MM.1S (cell line): ENCODE measurements at places on chromosomes 2 and 18.
A peak's percentile ranks its signal among the peaks of the same experiment; 100 is the strongest.

DNA sequence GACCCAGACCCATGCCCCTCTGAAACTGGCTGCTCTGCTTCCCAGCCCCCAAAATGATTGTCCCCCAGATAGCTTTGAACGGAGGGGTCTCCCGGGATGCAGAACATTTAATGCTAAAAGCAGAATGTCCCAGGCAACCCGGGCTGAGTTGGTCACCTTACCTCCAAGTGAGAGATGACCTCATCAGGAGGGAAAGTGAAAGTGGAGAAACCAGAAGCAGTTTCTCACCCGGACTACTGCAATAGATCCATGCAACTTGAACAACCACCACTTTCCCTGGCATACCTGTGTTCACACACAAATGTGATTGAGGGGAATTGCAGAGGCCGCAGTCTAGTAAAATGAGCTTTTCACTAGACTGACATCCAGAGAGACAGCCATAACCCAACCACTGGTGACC is 75.3 kb upstream of the NPAS2 start:
- no peak overlapping the region for H3K4me3 ChIP-seq
- no peak for DNase-seq
- no peak overlapping the region for H3K27ac ChIP-seq

GRCh38 chr18:55124078-55124763 is 165.0 kb upstream of the CCDC68 start:
- no peak for DNase-seq
- no peaks in the 10 kb centered on the region for H3K27me3 ChIP-seq
- no peak overlapping the region for H3K27ac ChIP-seq
- H3K36me3 ChIP-seq = no peaks in the 10 kb centered on the region
- no peak overlapping the region for H3K4me3 ChIP-seq

DNA sequence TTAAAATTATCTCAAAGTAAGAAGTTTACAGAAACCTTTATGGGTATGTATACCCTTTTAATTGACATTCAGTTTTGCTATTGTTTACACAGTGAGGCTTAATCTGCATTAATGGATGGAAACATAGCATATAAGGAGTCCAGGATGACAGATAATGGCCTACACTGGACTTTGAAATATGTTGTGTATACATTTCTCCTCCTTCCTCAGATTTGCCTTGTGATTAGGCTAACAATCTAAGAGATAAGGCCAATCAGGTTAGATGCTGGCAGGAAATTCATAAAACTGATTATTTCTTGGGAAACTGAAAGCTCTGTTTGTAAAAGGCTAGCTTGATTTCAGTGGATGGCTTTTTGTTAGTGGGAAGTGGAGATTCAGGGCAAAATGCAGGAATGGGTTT is 191.9 kb downstream of the LDLRAD4 start:
- H3K27ac ChIP-seq = no peak overlapping the region
- no peaks in the 10 kb centered on the region for H3K4me1 ChIP-seq
- no peaks in the 10 kb centered on the region for H3K27me3 ChIP-seq

DNA sequence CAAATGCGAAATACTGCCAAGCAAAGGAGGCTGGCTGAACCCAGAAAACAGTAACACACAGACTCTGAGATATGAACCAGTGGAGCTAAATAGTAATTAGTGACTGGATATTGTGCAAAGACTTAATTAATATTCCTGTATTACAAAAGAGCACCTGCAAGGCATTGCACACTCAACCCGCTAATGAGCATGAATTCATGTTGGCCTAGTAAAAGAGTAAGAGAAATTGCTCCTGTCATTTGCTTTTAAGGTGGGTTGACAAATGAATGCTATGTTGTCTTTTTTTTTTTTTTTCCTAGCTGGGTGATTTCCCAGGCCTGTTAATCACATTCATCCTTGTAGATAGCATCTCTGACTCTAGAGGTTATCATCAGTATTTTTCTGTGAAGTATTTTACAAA is 87.0 kb upstream of the CERS6 start:
- no peak overlapping the region for H3K4me3 ChIP-seq
- DNase-seq = no peak
- H3K27ac ChIP-seq = no peak overlapping the region
- H3K4me1 ChIP-seq = peaks cover 19% of the 10 kb centered on the region

GRCh38 chr2:237310515-237311114 is 103.3 kb downstream of the COL6A3 start:
- H3K27me3 ChIP-seq = no peaks in the 10 kb centered on the region
- H3K4me3 ChIP-seq = no peak overlapping the region
- H3K36me3 ChIP-seq = no peaks in the 10 kb centered on the region
- DNase-seq = no peak
- H3K4me1 ChIP-seq = no peaks in the 10 kb centered on the region
- no peak overlapping the region for H3K27ac ChIP-seq

DNA sequence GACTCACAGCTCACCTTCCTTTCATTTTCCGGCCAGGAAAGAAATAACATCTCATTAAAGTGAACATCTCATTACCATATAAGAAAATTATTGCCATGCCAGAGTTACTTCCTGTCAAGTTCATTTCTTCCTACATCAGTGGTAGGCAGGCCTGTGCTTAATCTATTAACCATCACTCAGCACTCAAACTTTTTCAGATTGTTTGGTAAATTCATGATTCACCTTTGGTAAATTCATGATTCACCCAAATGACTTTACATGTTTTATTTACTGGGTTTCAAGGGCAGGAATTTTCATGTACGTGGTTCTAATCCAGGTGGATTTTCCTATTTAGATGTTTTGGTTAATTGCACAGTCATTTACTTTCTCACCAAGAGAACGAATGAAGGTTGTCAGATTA is 116.5 kb downstream of the CSRNP3 start:
- H3K4me1 ChIP-seq = peaks cover 6% of the 10 kb centered on the region
- no peak overlapping the region for H3K4me3 ChIP-seq
- H3K27me3 ChIP-seq = no peaks in the 10 kb centered on the region
- no peaks in the 10 kb centered on the region for H3K36me3 ChIP-seq
- no peak for DNase-seq

DNA sequence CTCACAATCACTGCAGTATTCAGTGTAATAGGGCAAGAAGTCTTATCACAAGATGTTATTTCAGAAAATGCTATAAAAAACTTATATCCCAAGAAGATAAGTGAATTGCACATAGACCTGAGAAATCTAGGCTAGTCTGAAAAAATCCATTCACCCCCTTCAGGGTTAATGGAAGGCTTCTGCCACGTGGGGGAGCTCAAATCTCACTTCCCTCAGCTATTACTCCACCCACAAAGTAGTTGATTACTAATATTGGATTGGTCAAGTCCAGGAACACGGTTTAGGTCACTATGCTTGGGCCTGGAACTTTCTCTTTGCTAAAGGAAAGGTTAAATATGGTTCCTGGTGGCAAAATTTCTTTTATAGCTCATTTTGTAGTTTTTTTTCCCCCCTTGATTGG is 51.2 kb upstream of the ADAM23 start:
- H3K27ac ChIP-seq = no peak overlapping the region
- no peaks in the 10 kb centered on the region for H3K4me1 ChIP-seq
- DNase-seq = peak; percentile 65
- H3K4me3 ChIP-seq = no peak overlapping the region
- H3K27me3 ChIP-seq = no peaks in the 10 kb centered on the region

- no peak overlapping the region for H3K27ac ChIP-seq
- no peaks in the 10 kb centered on the region for H3K27me3 ChIP-seq
Measured at GRCh38 chr2:74887960-74888700, 54.2 kb downstream of the HK2 start.

- DNase-seq = no peak
- no peaks in the 10 kb centered on the region for H3K36me3 ChIP-seq
Measured at GRCh38 chr2:26674771-26675170, 17.8 kb upstream of the KCNK3 start.

- DNase-seq = no peak
- H3K27ac ChIP-seq = no peak overlapping the region
- no peaks in the 10 kb centered on the region for H3K27me3 ChIP-seq
- no peaks in the 10 kb centered on the region; the same call in 1 of the 2 replicates for H3K36me3 ChIP-seq
Measured at GRCh38 chr18:46260879-46261143, 156.6 kb downstream of the HAUS1 start.

DNA sequence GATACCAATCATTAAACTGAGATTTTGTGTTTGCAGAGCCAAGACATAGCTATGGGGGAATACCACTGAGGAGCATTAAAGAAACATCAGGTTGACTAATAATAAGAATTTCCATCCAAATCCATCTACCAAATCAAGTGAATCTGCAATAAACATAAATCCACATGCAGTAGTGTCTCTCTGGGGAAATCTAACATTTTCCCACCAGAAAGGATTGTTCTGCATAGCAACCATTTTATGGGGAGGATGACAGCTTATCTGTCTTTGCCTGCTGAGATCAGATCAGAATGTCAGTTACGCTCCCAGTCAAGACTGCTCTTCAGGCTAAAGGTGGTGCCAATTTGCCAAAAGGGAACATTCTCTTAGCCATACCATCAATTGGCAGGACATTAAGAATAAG is 1098.9 kb upstream of the CHAC2 start:
- DNase-seq = no peak
- no peak overlapping the region for H3K4me3 ChIP-seq
- no peaks in the 10 kb centered on the region for H3K4me1 ChIP-seq
- no peaks in the 10 kb centered on the region for H3K36me3 ChIP-seq

DNA sequence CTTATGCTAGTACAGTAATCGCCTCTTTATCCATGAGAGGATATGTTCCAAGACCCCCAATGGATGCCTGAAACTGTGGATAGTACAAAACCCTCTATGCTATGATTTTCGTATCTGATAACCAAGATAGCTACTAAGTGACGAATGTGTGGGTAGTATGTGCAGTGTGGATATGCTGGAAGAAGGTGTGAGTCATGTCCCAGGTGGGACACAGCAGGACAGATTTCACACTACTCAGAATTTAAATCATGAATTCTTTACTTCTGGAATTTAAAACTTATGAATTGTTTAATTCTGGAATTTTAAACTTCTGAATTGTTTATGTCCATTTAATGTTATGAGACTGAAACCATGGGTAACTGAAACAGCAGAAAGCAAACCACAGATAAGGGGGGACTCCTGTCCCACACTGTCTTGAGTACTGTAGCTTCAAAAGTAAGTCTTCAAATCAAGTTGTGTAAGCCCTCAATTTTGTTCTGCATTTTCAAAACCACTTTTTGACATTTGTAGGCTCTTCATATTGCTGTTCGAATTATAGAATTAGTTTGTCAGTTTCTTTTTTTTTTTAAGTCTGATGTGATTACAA is 116.0 kb downstream of the LTBP1 start:
- H3K27ac ChIP-seq = no peak overlapping the region
- no peaks in the 10 kb centered on the region for H3K36me3 ChIP-seq
- no peaks in the 10 kb centered on the region for H3K27me3 ChIP-seq
- no peaks in the 10 kb centered on the region for H3K4me1 ChIP-seq

- no peak overlapping the region for H3K27ac ChIP-seq
- DNase-seq = no peak
- no peaks in the 10 kb centered on the region for H3K4me1 ChIP-seq
- H3K4me3 ChIP-seq = no peak overlapping the region
- no peaks in the 10 kb centered on the region for H3K27me3 ChIP-seq
- no peaks in the 10 kb centered on the region for H3K36me3 ChIP-seq
Measured at GRCh38 chr2:215724146-215724545, 288.3 kb upstream of the FN1 start.

DNA sequence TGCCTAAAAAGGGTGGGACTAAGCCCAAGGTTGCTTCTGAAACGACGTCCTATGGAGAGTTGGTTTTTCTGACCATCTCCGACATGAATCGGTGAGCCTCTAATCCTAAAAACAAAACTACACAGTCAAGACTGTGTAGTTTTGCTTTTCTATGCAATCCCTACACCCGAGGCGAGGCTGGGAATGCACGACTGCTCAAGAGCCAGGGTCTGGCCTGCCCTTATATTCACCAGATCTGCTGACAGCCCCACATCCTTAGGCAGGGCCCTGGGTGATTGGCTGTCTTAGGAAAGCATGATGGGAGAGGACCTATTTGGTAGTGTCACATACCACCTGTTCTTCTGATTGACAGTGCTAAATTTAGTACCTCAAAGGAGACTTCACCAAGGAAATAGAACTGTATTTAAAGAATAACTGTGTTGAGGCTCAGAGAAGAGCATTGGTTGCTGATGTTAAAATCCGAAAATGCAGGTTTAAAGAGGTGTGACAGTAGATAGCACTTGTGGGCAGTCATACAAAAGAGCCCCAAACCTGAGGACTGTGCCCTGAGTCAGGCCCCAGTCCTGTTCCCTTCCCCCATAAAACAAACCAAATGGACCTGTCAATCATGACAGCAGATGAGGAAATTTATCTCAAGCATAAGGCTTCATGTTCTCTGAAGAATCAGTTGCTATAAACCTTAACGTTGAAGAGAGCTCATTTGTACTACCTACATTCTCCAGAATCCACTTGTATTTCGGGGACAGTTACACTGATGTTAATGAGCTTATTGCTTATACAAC is at the start of gene TTN:
Gene TTN, minus strand, starts transcription at position 197 of the 782 bp plus-strand sequence. CDS start 2,781 bp downstream, outside the sequence.
- H3K27me3 ChIP-seq = no peaks in the 10 kb centered on the region
- H3K36me3 ChIP-seq = no peaks in the 10 kb centered on the region
- no peak for DNase-seq
- peaks cover 13% of the 10 kb centered on the region; the same call in 1 of the 2 replicates for H3K4me1 ChIP-seq

- H3K27me3 ChIP-seq = no peaks in the 10 kb centered on the region
- H3K27ac ChIP-seq = no peak overlapping the region
- H3K4me3 ChIP-seq = no peak overlapping the region
Measured at GRCh38 chr2:45636008-45636407, 15.5 kb upstream of the PRKCE start.

DNA sequence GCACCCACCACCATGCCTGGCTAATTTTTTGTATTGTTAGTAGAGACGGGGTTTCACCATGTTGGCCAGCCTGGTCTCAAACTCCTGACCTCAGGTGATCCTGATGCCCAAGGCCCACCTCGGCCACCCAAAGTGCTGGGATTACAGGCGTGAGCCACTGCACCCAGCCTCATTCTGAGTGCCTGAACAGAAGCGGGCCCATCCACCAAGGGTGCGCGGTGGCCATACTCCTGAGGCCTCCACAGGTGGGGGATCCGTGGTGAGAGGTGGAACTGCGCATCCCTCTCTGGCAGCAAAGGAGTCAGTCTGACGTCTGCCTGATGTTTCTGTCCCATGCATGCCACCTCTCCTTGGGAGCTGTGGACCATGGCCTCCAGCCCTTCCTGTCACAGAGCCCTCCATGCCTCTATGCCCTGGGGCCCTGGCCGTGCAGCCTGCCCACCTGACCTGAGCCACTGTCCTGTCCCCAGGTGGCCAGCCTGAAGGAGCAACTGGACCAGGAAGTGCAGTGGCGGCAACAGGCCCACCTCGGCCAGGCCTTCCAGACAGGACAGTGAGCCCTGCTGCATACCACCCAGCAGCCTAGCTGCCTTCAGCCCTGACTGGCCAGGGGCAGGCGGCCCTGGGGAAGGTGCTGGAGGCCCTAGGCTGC is 7.6 kb upstream of the SNED1 start:
- peaks cover 14% of the 10 kb centered on the region; the same call in 1 of the 2 replicates for H3K27me3 ChIP-seq
- H3K27ac ChIP-seq = no peak overlapping the region
- peaks cover 5% of the 10 kb centered on the region; the same call in 1 of the 2 replicates for H3K4me1 ChIP-seq
- DNase-seq = no peak

DNA sequence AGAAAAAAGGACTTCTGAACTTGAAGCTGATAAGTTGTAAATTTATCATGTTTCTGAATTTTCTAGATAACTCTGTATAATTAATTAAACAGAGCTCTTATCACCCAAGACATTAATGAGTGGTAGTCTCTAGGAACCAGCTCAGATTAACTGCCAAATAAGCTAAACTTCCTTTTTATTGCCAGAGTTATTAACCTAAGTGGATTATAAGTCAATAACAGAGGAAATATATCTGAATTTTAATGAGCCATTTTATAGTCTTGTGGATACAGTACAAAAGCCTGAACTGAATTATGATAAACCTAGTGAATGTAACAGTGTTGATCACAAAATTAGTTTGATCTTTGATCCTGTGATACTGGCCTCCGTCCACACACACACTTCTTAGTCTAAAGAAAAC is 111.5 kb downstream of the COMMD1 start:
- H3K27ac ChIP-seq = no peak overlapping the region
- H3K4me3 ChIP-seq = no peak overlapping the region
- no peaks in the 10 kb centered on the region for H3K36me3 ChIP-seq
- no peaks in the 10 kb centered on the region for H3K27me3 ChIP-seq
- H3K4me1 ChIP-seq = no peaks in the 10 kb centered on the region
- no peak for DNase-seq
